HEK293T (cell line): ENCODE measurements at places on chromosomes 2 and 18.

DNA sequence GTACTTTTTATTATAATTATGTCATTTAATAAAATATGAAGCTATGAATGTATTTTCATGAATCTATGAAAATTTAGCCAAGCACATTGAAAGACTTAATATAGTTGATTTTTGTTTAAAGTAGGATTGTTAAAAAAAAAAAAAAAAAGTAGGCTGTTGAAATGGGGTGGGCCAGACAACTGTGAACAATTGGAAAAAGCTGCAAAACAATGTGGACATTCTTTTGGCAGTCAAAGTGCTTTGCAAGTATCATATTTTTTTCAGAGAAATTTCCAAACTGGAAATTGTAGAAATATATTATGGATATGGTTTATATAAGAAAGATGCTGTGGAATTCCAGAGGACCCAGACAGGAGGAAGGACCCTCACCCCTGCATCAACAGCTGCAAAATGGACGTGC lies 82.1 kb downstream of the ETAA1 start:
- DNase-seq = no peak

GRCh38 chr2:118814368-118814767 lies 33.1 kb downstream of the EN1 start:
- no peak for DNase-seq

- DNase-seq = peak; percentile 37
Observed at GRCh38 chr2:225668606-225669266, 269.2 kb downstream of the NYAP2 start.

GRCh38 chr2:101900375-101900774 lies 91.4 kb upstream of the IL1R2 start:
- no peak for DNase-seq

DNA sequence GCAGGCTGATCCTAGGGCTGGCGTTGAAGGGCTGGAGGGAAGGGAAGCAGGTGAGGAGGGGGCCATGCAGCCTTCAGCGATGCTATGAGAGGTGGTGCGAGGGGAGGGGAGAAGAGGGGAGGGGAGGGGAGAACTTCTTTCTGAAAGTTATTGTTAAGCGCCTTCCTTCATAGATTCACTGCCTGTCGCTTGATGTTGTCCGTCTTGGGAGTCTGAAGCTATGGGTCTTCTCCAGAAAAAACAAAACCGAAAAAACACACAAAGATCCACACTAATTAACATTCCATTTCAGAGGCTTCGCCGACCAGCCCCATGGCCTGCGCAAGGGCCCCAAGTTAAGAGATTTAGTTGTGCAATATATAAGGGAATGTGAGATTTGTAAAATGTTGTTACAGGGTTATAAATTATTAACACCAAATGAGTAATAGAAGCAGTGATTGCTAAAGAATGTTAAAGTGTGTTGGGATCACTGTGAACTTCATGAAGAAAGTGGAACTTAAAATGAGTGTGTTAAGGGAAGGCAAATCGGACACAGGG lies 758 bp downstream of the CFAP221 start:
- DNase-seq = no peak

- DNase-seq = no peak
Observed at GRCh38 chr2:134301099-134301927, 47.4 kb downstream of the MGAT5 start.

- DNase-seq = no peak
Observed at GRCh38 chr2:181241797-181242196, 215.4 kb upstream of the ITGA4 start.

- no peak for DNase-seq
Observed at GRCh38 chr2:239148495-239149200, 252.2 kb downstream of the HDAC4 start.

DNA sequence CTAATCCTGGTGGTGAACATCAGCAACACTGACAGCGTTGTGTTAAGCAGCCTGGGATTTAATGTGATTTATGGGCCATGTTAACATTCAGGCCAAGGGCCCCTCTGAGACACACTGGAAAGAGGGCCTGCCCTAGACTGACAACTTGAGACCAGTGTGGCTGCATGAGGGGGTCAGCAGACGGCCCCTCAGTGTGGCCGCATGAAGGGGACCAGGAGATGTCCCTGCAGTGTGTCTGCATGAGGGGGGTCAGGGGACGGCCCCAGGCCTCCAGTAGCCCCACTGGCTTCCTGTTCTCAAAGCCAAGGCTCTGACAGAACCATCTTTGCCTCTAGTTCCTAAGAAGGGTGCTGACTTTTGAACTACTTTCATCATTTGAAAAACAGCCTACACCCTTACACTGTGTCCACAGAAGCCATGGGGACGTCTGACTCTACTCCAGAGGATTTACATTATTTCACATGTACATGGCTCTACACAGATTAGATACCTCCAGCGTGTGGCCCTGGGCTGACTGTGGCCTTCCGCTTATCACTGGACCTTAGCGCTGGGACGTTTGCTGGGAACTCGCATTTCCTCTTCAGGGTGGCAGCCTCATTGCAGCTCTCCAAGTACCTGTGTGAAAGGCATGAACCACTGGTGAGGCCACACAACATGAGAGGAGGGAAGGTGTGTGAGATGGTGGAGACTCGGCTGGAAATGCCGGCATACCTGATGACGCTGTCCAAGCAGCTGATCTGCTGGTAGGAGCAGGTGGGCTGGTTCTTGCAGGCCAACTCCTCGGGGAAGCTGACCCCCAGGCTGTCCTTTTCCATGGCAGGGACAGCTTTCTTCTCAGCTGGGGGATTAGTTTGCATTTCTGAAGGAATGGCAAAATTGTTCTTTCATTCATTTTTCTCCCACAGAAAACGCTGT lies 18.2 kb upstream of the HES6 start:
- no peak for DNase-seq

- no peak for DNase-seq
Observed at GRCh38 chr2:181829230-181829629, 62.3 kb upstream of the ITPRID2 start.

- DNase-seq = no peak
Observed at GRCh38 chr18:73739098-73739497, 408.5 kb downstream of the FBXO15 start.

GRCh38 chr2:203122317-203122986 lies 107.8 kb downstream of the NBEAL1 start:
- no peak for DNase-seq
